ENCODE measurements at places on chromosomes 13 and 19. TPM values are rescaled to one million over a fixed set of nuclear protein-coding genes. Genes with fewer than 3 reads are reported as not detected.
A peak's percentile ranks its signal among the peaks of the same experiment; 100 is the strongest.

GRCh38 chr13:114200399-114200911 lies 21.4 kb downstream of the CFAP97D2 start:
- DNase-seq, result no peak

DNA sequence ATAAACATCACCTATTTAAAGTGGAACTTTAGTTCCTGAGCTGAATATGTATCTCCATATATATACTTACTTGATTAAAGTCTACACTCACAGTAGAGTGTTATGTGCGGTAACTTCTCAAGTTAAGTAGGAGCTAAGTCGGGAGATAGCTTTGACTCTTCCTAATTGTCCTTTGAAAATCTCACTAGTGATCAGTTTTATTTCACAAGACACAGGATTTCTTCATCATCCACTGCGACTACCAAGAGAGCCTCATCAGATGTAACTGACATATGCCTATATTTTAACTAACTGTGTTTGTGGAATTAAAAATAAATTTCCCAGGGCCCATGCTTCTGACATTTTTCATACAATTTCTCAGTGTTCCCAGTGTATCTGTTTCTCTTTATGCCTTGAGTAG lies 1664.0 kb downstream of the EFNB2 start:
- DNase-seq, result no peak

WDR62 gene
- 0.16 TPM for total RNA-seq

DNA sequence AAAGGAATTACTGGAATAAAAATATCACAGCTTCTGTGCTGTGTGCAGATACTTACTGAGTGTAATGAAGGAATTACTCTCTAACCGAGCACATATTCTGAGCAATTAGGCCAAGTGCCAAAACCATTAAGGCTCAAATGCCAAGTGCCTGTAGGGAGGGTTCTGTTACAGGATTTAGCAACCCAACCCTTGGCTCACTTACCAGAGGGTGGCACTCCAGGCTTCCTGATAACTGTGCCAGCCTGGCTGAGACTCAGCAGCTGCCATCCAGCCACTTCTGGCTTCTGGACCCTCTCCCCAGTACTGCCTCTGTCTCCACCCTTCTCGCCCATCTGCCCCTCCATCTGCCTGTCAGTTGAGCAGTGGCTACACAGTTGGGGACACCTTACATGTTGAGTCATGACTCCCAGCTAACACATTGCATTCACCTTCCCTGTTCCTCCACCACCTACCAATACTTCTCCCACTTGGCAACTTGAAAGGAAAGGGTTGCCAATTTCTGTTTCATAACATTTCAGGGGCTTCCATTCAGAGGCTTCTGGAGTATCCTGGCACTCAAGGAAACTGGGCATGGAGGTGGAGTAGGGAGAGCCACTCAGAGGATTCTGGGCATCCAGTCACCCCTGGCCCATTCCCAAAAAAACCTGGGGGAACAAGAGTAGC lies 110.5 kb downstream of the COG6 start:
- DNase-seq, result peak; percentile 75

- peak; percentile 71 for DNase-seq
Measured at GRCh38 chr13:33355201-33355895, 69.8 kb upstream of the STARD13 start.

Data from sigmoid colon (tissue), 7 donors.